ENCODE measurements at places on chromosomes 4 and X.

GRCh38 chr4:148653681-148654080 is 211.5 kb upstream of the NR3C2 start:
- H3K36me3 ChIP-seq, result no peaks in the 10 kb centered on the region
- no peak for DNase-seq
- no peak overlapping the region for H3K27ac ChIP-seq
- no peaks in the 10 kb centered on the region for H3K4me1 ChIP-seq
- no peaks in the 10 kb centered on the region for H3K27me3 ChIP-seq

- no peak overlapping the region for H3K4me3 ChIP-seq
- H3K27me3 ChIP-seq, result no peaks in the 10 kb centered on the region
- DNase-seq, result no peak
Measured at GRCh38 chr4:120304801-120305200, 238.2 kb upstream of the MAD2L1 start.

DNA sequence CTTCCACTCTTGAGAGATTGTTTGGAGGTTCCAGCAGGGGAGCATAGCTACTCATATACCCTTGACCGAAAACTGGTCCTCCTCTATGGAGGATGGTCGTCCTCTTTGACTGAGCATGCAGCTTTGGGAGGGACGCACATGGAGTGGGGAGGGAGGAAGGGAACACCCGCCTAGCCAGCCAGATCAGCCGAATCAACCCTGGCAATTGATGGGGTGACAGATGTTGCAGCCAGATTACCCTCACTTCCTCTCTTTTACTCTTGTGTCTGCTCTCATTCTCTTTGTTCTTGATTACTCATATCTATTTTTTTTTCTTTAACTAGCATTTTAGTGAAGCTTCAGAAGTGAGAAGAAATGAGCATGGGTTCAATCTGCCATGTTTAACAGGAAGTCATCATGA is 19.6 kb downstream of the MGST2 start:
- H3K27ac ChIP-seq, result no peak overlapping the region
- no peaks in the 10 kb centered on the region for H3K36me3 ChIP-seq
- DNase-seq, result no peak
- no peaks in the 10 kb centered on the region for H3K27me3 ChIP-seq
- H3K4me3 ChIP-seq, result no peak overlapping the region

GRCh38 chr4:20626326-20627005 is 73.8 kb upstream of the PACRGL start:
- no peaks in the 10 kb centered on the region for H3K27me3 ChIP-seq
- H3K27ac ChIP-seq, result no peak overlapping the region
- H3K36me3 ChIP-seq, result no peaks in the 10 kb centered on the region
- H3K4me3 ChIP-seq, result no peak overlapping the region
- DNase-seq, result no peak

DNA sequence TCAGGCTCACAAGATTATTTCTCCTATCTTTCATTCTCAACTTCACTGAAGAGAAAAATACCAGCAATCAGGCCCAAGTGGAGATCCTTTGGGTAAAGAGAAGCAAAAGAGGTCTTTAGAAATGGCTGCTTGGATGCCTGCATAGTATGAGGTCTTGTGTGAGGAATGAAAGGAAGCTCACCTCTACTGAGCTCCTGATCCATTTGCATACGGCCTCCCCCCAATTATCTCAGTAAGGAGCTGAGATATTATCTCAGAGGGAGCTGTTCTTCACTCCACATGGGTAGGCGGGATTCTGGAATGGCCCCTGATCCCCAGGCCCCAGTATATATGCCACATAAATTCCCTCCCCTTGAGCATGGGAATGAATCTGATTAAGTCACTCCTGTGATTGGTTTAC is 75.8 kb downstream of the EVC2 start:
- H3K4me3 ChIP-seq, result no peak overlapping the region
- DNase-seq, result no peak
- no peaks in the 10 kb centered on the region for H3K27me3 ChIP-seq
- H3K36me3 ChIP-seq, result no peaks in the 10 kb centered on the region

- H3K4me3 ChIP-seq, result no peak overlapping the region
- no peaks in the 10 kb centered on the region for H3K36me3 ChIP-seq
- H3K27ac ChIP-seq, result no peak overlapping the region
- H3K27me3 ChIP-seq, result no peaks in the 10 kb centered on the region
- H3K4me1 ChIP-seq, result no peaks in the 10 kb centered on the region
- no peak for DNase-seq
Measured at GRCh38 chrX:635428-636090, 5.0 kb downstream of the SHOX start.

DNA sequence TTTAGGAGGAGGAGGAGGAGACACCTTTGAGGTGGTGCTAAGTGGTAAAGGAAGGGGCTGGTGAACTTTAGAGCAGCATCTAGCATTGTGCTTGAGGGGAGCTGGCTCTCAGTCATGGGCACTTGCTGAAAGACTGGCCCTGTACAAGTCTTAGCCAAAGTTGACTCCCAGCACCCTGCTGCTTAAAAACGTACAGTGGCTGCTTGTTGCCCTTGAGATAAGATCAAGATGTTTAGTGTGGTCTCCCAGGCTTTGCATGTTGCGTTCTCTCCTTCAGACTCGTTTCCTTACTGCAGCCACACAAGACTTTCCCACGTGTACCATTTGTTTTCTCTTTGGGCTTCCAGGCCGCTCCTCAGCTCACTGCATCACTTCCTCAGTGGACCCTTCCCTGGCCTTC is 1.8 kb downstream of the MED28 start:
- no peaks in the 10 kb centered on the region for H3K27me3 ChIP-seq
- H3K4me3 ChIP-seq, result peak overlapping the region; percentile 11
- peaks cover 29% of the 10 kb centered on the region for H3K36me3 ChIP-seq
- H3K27ac ChIP-seq, result peak overlapping the region; percentile 14

DNA sequence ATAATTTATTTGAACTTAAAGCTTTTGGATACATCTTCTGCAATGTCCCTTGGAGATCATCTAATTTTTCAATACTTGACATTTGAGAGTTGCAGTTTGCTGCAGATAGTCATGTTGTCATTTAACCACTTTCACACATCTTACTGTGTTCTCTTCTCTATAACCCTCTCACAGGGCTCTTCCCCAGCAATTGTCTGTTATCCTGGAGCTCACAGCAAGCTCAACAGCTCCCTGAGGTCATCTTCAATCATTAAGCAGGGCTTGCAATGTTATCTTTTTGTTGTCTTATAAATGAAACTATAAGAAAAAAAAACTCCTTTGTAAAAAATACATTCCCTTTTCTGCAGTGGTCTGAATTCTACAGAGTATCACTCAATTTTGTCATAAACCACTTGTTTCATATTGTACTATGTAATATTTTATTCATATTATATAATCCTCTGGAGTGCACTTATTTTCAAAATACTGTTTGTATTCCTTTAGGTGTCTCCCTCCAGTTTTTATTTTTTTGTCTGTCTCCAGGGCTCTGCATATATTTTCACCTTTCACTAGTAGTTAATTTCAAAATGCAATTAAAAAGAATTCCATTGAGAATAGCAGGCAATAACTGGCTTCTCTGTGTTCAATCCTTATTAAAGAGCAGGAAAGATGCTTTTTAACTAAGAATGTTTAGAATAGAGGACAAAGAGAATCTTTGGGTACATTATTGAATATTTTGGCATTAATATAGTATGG is 106.3 kb upstream of the ARSJ start:
- no peak overlapping the region for H3K27ac ChIP-seq
- DNase-seq, result no peak
- H3K27me3 ChIP-seq, result no peaks in the 10 kb centered on the region
